Breast epithelium (tissue), 4 donors: ENCODE measurements at places on chromosomes 13 and 19. TPM values are rescaled to one million over a fixed set of nuclear protein-coding genes. Genes with fewer than 3 reads are reported as not detected.

KIRREL2 gene
- not detected for total RNA-seq

- DNase-seq = no peak
Observed at GRCh38 chr19:50422397-50423278, 3.9 kb downstream of the SPIB start.

DNA sequence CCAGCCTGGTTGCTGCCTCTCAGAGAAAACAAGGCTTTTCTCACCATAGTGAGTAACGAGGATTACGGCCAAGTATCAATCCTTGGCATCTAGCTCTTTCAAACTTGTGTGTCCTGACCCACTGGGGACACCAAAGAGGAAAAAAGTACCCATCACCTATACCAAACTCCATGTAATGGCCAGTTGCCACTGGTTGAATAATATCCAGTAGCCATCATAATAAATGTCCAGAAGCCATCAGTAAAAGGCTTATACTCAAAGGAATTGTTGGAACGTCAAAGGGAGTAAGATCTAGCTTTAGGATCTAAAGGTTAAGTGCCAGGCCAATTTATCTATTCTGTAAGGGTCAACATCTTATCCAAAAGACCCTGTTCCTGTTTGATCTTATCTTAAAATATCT lies 91.1 kb downstream of the PTPRS start:
- DNase-seq = no peak

CRTC1 gene
- total RNA-seq = 6.1 TPM

GRCh38 chr13:44576351-44577235 lies 463 bp upstream of the TSC22D1 start:
- DNase-seq = no peak

- no peak for DNase-seq
Observed at GRCh38 chr19:49997709-49998108, 27.5 kb downstream of the VRK3 start.

SYNGR4 gene
- total RNA-seq = not detected

GRCh38 chr13:110869805-110870706 lies 44.8 kb downstream of the ANKRD10 start:
- DNase-seq = peak; percentile 93

- no peak for DNase-seq
Observed at GRCh38 chr19:23999821-24000610, 85.3 kb downstream of the ZNF726 start.

- no peak for DNase-seq
Observed at GRCh38 chr13:75444016-75444415, 38.0 kb downstream of the TBC1D4 start.

DNA sequence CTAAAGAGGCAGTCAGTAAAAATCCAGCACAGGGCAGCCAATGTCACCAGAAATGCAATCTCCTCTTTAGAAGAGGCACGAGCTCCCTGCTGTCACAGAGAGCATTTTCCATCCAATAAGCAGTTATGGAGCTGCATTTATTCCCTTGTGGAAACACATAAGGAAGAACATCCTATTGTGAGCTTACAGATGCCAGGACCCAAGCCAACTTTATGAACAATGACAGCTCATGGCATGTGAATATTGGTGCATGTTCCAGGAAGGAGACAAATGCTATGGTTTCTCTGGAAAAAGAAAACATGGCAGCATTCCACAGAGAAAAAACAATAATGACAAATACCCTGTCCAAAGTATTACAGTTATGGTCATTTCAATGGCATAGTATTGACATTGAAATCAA lies 955.6 kb downstream of the UQCRFS1 start:
- no peak for DNase-seq

PCDH9 gene
- total RNA-seq = 26.7 TPM

SLC7A9 gene
- 0.48 TPM for total RNA-seq

DNA sequence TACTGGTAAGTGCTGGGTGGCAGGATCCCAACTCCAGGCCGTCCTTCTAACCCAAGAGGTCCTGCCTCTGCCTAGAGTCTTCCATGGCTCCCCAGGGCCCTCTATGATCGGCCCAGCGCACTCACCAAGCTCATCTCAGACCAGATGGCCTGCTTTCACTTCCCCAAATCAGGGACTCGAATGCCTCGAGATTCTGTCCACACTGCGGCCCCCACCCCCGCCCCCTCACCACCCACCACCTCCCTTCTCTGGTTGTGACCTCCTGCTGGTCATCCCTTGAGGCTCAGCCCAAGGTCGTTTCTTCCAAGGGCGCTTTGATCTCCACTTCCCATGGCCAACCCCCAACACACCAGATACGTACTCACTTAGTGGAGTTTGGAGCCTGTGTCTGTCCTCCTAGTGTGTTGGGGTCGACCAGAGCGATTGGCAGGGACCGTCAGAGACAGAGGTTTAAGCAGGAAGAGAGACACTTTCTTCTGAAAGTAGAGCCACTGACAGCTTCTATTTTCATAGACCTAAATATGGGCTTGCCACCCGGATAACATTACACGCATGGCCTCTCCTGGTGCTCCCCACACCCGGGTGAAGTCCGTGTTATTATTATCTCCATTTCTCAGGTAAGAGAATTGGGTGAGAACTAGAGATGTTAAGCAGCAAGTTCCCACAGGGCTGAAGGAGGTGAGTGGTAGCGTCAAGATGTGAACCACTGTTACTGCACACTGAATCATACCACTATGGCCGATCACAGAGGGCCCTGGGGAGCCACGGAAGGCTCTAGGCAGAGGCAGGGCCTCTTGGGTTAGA lies at the start of gene FCER2:
FCER2 (minus strand) TSS at position 478 of the 804 bp plus-strand sequence. CDS start 2,371 bp downstream, outside the sequence.
- no peak for DNase-seq

DNA sequence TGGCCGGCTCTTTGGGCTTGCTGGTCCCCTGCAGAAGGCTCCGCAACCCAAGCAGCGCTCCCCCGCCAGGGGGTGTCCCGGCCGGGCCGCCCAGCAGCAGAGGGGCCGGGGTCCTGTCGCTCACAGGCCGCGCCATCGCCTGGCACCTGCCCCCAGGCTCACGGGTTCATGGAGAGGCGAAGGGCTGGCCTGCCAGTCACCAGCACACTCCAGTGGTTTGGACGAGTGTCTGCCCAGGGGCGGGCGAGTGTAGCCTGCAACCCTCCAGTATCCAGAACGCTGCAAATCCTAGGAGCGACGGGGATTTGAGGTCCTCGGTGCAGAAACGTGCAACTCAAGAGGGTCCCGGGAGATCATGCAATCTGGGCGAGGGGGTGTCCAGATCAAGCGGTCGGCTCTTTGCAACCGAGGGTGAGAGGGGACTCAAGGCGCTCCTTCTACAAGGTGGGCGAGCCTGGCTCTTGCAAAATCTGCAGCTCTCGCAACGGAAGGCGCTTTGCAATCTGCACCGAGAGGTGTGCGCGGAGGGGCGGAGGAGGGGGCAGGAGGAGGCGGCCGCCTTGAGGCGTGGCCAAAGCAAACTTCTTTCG lies at the start of gene DBP:
DBP (minus strand) TSS at position 521 of the 590 bp plus-strand sequence; CDS start at position 136, 385 bp downstream.
- peak; percentile 72 for DNase-seq

SULT2A1 gene
- total RNA-seq = not detected

GRCh38 chr13:106919638-106920037 lies 351.7 kb upstream of the ARGLU1 start:
- DNase-seq = no peak

PCSK4 gene
- 2.2 TPM for total RNA-seq

DNA sequence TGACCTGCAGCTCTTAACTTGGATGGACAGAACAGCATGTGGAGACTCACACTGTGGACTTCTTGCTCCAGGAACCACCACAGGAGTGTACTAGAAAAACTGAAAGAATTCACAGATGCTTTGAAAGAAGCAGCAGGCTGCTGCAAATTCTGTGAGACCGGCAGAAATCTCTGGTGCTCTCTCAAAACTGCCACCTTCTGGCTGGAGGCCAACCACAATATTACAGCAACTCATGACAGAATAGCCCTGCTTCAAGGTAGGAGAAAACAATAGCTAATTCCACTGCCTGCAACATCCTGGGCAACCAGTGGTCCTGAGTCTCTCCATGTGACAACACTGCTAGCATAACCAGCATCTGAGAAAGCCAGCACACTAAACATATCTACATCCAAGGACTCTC lies 26.9 kb downstream of the CDK8 start:
- no peak for DNase-seq

ZNF780A gene
- 14.4 TPM for total RNA-seq

CFAP97D2 gene
- total RNA-seq = not detected

STARD13 gene
- 42.4 TPM for total RNA-seq

FDX2 gene
- total RNA-seq = 14.7 TPM

GRCh38 chr19:49212016-49212701 lies 54.6 kb downstream of the TRPM4 start:
- DNase-seq = no peak

ZIC2 gene
- not detected for total RNA-seq

SIGLEC5 gene
- 1.8 TPM for total RNA-seq

ZNF699 gene
- 27.4 TPM for total RNA-seq
